NCI-H187 treated with DMSO at 0.1 percent for 48 hours (cell line): ENCODE measurements at places on chromosomes 5 and 9.

DNA sequence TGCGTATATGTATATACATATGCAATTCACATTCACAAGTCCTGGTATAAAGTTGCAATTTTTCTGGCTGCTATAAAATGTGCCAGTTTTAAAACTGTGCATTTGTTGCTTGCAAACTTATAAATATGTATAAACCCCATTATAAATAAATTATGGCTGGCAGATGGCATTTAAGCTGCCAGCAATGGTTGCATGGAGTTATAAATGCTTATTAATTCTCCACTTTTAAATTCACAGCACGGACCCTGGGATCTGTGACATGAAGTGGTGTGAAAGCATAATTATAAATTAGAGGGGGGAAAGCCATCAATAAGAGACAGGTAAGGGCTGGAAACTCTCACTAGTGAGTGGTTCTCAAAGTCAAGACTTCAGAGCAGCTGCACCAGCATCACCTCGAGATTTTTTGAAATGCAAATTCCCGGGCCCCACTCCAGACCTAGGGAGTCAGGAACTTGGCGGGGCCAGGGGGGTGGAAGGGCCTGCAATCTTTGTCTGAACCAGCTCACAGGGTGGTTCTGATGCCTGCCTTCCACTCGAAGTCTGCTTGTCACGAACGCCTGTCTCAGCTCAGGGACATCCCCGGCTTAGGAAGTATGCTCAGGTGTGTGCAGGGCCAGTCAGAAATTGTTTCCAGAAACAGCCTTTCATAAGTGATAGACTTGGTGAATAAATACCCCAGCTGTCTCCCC, 16.9 kb downstream of the S1PR3 start:
- no peak for DNase-seq

DNA sequence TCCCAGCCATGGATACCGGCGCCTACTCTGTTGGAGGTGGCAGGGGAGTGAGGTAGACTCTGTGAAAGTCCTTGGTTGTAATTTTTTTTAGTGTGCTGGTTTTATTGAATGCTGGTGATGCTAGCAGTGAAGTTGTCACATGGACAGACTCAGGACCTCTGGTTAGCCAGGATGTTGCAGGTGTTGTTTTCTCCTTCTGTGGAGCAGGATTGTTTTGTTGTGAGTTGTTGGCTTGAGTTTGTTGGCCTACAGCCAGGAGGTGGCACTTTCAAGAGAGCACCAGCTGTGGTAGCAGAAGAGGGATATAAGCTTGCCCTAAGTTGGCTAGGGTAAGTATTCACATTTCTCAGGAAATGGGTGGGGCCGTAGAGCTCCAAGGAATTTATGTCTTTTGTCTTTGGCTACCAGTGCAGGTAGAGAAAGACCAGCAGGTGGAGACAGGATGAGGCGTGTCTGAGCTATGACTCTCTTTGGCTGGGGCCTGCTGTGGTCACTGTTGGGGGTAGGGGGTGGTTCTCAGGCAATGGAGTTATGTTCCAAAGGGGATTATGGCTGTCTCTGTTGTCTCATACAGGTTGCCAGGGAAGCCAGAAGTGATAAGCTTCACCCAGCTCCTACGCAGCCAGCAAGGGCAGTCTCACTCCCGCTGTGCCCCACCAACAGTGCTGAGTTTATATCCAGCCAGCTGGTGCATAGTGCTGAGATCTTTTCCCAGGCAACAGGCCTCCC, 248.7 kb downstream of the TAF11L14 start:
- DNase-seq = no peak

GRCh38 chr5:18305288-18305924, 671.1 kb downstream of the TAF11L14 start:
- DNase-seq = no peak

DNA sequence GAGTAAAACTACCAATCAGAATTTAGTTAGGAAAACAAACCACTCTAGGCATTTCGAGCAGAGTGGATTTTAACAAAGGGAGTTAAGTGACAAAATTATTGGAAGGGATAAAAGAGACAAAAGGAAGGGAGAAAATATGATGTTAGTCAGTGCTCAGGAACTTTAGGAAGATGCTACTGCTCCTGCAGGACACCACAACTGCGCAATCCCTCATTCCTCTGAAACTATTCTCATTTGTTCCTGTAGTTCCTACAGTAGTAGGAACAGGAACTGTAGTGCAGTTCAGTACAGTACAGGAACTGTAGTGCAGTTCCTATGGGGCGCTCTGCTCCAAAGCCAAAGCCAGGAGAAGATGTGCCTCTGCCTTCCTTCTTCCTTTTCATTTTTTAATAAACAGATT, 29.9 kb upstream of the MEGF10 start:
- DNase-seq = no peak

DNA sequence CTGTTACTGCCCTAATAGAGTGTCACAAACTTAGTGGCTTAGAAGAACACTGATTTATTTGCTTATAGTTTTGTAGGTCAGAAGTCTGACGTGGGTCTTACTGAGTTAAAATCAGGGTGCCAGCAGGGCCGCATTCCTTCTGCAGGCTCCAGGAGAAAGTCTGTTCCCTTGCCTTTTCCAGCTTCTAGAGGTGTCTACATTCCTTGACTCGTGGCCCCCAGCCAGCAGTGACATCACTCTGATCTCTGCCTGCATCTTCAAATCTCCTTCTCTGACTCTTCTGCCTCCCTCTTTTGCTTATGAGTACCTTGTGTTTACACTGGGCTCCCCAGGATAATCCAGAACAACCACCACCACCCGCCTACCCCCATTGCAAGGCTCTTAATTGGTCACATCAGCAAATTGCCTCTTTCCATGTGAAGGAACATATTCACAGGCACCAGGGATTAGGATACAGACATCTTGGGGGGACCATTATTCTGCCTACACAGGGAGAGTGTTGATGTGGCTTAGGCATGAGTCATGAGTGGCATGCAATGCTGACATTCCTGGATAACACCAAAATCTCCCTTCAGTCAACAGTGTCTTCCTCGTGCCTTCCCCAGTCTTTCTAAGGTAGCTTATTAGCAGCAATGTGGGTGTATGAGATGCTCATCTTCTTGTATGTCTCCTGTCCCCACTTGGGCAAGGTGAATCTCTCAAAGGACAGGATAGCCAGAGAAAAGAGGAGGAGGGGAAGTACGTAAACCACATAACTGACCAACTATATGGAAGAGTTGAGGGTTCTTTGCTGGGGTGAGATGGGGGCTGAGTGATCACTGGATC, 24.4 kb downstream of the CYFIP2 start:
- DNase-seq = no peak

GRCh38 chr9:97578846-97579245, 54.3 kb downstream of the TSTD2 start:
- DNase-seq = no peak

- DNase-seq = no peak
Observed at GRCh38 chr5:151706906-151707305, 20.2 kb upstream of the SPARC start.
